NCI-H2029 treated with DMSO at 0.1 percent for 48 hours (cell line): ENCODE measurements at places on chromosomes 11 and 22.

DNA sequence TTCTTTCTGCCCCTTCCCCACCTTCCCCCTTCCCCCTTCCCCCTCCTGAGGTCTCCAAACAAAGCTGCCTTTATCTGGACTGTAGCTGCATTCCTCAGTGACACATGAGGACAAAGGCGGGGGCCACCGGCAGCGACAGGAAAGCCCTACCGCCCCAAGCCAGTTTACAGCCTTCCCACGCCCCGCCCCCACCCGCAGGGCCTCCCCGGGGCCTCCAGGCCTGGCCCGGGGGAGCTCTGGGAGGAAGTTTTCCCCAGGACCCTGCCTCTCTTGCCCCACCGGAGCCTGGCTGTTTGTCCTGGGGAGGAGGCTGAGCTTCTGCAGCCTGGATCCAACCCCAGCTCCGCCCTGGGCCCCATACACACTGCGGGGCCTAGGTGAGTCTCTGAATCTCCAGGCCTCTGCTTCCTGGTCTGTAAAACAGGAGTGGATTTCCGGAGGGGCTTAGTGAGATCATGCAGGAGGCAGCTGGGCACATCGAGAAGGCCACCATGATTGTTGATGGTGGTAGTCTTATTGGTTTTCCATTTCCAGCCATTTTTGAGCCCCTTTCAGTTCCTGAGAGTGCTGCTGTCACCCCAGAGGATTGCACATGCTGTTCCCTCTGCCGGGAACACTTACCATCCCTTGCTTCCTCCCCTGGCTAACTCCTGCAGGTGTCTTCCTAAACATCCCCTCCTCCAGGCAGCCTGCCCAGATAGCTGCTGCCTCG lies 130.7 kb downstream of the MN1 start:
- no peak for DNase-seq

DNA sequence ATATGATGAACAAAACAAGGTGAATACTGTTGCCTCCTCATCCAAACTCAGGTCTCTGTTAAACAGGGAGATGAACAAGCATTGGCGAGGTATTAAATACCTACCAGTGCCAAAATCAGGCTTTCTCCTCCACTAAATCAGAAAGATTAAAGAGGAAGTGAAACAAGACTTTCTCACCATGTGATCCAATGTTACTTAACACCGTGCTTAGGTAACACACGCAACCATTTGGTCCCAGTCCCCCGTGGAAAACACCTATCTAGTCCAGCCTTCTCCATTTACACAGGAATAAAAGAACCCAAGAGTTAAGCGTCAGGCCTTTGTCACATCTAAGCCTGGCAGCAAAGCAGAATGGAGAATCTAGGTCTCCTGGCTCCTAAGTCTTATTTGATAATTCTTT lies 34.5 kb downstream of the TENM4 start:
- no peak for DNase-seq

DNA sequence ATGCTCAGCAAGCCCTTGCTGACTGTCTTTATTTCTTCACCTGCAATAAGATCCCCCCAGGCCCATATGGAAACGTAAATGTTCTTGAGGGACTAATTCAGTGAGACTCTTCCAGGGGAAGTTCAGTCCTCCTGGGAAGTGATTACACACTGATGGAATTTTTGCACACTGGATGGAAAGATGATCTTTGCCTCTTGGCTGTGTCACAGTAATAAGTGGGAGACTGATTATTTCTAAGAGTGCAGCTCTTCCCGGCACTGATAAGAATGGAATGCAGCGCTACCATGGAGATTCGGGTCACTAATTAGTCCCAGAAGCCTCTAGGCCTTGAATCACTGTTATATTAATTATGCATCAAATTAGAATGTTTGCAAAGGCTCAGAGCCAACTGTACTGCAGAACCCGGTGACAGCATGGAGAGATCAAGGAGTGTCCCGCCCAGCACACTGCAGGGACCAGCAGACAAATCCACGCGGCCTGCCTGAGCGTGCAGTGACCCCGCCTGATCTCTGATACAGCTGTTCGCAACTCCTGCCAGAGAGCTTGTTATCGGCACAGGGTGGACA lies 178.3 kb downstream of the SNX19 start:
- DNase-seq = no peak

GRCh38 chr11:130442737-130443136 lies 5.7 kb upstream of the ADAMTS15 start:
- no peak for DNase-seq

DNA sequence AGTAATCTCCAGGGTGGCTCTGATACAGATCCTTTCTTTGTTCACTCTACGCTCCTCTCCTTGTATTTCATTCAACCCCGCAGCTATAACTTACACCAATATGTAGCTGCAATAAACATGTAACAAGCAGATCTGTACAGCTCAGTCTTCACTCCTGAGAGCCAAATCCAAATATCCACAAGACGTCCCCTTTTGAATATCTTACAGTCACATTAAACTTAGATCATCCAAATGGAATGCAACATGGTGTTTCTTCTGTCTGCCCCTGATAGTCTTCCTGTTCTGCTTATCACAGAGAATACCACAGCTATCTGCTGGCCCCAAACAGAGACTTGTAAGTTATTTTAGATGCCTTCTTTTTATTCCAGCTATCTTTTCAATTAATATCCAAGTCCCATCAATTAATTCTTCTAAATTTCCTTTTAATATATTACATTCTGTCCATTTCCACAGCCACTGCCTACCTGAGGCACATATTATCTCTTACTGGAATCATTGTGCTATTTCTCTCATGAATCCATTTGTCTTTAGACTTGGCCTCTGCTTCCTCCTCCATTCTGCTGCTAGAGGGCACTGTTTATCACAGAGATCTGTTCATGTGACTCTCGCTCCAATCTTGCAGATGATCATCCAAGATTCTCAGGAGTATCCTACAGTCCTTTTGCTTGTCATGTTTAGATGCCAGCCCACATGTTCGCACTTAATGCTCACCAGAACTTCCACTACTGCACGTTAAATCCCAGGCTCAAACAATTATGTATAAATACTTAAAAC lies 908.6 kb downstream of the NTM start:
- no peak for DNase-seq
